ENCODE measurements at places on chromosomes 1 and 21. TPM values are rescaled to one million over a fixed set of nuclear protein-coding genes. Genes with fewer than 3 reads are reported as not detected.

- peak; percentile 13 for DNase-seq
Measured at GRCh38 chr1:1115136-1115785, 628 bp downstream of the C1orf159 start.

- DNase-seq: no peak
Measured at GRCh38 chr1:244988521-244988920, 124.2 kb upstream of the HNRNPU start.

DNA sequence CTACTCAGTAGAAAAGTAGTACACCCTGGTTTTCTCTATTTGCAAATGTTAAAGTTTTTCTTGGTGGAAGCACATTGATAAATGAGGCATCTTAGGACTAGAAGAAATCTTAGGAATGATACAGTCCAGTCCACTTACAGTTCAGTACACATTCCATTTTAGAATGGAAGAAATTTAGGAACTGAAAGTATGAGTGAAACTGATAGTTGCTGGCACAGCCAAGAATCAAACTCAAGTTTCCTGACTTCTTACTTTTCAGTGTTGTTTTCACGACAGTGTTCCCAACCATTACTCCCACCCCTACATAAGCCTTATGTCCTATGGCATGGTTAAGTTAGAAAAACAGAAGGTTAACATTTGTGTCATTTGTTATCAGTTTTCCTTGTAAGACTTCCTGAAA, 258.5 kb downstream of the BACH1 start:
- no peak for DNase-seq

- DNase-seq: peak; percentile 84
Measured at GRCh38 chr1:168161459-168161858, 17.3 kb upstream of the TIPRL start.

GRCh38 chr1:245363461-245364200, 208.8 kb downstream of the KIF26B start:
- no peak for DNase-seq

DNA sequence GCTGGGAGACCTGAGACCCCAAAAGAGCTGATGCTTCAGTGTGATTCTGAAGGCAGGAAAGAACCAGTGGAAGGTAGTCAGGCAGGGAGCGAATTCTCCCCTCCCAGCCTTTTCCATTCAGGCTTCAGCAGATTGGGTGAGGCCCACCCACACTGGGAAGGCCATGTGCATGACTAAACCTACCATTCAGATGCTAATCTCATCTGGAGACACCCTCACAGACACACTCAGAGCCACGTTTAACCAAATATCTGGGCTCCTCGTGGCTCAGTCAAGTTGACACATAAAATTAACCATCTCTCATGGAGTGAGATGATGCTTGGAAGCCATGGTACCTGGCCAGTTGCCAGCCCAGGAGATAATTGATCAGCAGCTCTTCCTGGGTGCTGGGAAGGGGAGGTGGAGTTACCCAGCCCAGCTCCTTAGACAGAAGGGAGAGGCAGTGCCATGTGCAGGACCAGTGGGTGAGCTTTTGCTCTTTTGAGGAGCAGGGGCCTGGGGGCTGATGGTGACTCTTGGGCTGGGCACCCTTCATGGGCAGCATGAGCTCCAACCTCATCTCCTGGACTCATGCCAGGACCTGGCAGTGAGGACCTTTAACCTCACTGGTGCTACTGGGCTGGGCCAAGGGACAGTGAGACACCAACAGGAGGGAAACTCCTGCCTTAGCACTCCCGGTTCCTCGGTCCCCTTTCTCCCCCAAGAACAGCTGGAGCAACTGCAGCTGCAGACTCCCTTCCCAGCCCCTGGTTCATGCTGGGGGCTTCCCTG, 89.0 kb upstream of the ACTL8 start:
- no peak for DNase-seq

DNA sequence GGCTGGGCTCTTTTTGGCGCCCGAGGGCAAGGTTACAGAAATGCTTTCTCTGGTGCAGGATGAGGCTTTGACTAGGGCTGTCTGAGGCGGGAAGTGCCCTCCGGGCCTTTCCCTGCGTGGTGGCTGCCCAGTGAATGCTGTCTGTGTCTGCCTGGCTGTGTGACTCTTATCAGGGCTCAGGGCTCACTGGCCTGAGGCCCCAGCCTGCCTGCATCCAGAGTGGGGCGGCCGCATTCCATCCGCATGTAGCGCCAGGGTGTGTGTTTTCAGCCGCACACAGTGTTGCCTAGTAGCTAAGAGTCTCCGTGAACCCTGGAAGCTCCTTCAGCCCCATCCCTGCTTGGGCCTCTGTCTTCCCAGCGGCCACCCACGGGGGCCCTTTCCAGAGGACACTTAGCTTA, 59.1 kb downstream of the FAAP20 start:
- DNase-seq: peak; percentile 72

DNA sequence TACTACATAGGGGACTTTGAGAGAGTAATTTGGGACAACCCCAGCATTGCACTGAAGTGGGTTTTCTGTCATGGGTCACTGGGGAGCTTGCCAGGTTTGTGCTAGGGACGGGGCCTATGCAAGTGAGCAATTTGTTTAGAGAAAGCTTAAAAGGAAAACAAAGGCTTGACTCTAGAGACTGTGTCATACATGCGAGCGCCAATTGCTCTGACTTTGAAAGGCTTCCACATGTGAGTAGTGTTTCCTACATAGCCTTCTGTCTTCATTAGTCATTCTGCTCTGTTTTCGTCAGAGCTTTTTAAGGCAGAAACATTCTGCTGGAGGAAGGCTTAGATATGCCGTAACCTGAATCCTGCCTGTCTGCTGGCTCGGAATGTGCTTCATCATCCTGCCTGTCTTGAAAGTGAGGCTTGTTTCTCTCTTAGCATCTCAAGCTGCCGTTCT, 28.4 kb downstream of the TRIM45 start:
- no peak for DNase-seq

- DNase-seq: no peak
Measured at GRCh38 chr1:6198646-6199297, 623 bp downstream of the RPL22 start.

- no peak for DNase-seq
Measured at GRCh38 chr1:66119148-66119547, 326.5 kb downstream of the PDE4B start.

GRCh38 chr1:12756768-12757413, 10.9 kb downstream of the CFAP107 start:
- DNase-seq: no peak

DNA sequence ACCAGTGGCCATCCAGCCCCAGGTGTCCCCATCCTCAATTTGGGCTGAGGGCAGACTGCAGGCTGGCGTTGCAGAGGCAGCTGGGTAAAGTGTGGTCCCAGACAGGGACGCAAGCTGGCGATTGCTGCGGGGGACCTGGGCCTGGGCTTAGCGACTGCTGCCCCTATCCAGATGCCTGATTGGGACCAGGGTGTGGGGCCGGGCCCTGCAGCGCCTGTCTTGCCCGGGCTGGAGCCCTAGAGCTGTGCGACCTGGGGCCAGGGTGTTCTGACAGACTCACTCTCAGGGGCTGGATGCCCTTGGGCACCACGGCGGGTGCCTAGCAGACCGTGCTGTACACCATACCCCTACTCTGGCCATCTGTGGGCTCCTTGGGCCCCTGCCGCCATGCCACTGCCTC, 16.2 kb upstream of the FAAP20 start:
- no peak for DNase-seq

DNA sequence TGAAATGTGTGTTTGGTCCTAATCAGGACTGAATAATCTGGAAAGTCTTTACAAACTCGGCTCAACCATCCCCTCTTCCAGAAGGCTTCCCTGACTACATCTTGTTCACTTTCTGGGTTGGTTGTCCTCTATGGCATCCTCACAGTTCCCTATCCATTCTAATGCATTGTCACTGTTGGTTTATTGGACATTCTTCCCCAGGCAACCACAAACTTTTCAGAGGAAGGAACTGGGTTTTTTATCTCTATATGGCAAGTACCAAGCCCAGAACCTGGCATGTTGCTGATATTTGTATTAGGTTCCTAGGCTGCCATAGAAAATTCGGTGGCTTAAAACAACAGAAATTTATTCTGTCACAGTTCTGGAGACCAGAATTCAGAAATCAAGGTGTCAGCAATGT, 363.5 kb upstream of the ST6GALNAC5 start:
- DNase-seq: no peak

- no peak for DNase-seq
Measured at GRCh38 chr1:218501161-218501560, 156.0 kb downstream of the TGFB2 start.

DNA sequence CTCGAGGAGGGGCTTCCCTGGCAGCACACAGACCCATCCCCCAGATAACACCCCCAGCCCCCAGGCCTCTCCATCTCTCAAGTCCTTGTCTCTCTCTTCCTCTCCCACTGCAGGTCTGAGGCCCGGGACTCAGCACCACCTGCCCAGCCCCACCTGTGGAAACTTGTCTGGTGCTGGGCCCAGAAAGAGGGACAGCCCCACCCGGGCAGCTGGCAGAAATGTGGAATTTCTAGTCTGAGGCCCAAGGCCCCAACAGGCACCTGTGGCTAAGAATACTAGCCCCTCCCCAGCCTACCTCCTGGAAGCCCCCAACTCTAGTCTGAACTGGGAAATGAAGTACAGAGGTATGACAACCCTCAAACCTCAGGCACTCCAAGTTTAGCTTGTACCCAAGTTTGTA, 15.4 kb downstream of the TTC39A start:
- DNase-seq: no peak

DNA sequence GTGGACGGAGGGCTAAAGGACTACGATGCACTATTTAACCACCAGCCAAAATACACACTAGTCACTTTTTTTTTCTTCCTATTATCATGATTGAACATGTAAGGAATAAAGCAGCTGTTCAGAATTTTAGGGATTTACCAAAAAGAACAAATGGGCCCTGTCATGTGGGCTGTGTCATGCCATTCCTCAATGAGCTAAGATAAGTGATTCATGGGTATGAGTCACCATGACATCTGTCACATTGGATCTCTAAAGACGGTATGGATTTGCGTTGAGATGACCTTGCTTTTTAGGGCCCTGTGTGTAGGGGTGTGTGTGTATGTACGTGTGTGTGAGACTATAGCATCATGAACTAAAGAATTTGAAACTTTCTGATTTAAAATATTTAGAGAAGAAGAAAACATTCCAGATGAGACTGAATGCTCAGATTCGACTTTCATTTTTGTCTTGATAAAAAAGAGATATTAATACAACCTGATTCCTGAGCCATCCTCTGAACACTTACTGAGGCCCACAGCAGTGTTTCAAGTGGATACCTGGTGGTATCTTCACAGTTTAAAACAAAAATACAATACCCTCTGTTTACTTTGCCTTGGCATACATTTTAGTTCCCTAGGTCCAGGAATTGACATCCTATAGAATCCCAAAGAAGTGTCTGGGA, 246.1 kb upstream of the DUSP10 start:
- no peak for DNase-seq

GRCh38 chr1:244603498-244603897, 49.4 kb upstream of the DESI2 start:
- DNase-seq: no peak

- DNase-seq: no peak
Measured at GRCh38 chr1:189253601-189254350, 1223.9 kb downstream of the BRINP3 start.

GRCh38 chr1:92913093-92913819, 48.0 kb downstream of the DIPK1A start:
- DNase-seq: no peak

- no peak for DNase-seq
Measured at GRCh38 chr1:209266590-209267205, 316.8 kb upstream of the CAMK1G start.

- DNase-seq: no peak
Measured at GRCh38 chr1:64093941-64094340, 109.5 kb upstream of the UBE2U start.

- no peak for DNase-seq
Measured at GRCh38 chr1:229383961-229384360, 41.1 kb upstream of the CCSAP start.

GRCh38 chr1:7250176-7250575, 464.9 kb downstream of the CAMTA1 start:
- DNase-seq: peak; percentile 10

- no peak for DNase-seq
Measured at GRCh38 chr1:200895443-200895789, 716 bp downstream of the INAVA start.

DNA sequence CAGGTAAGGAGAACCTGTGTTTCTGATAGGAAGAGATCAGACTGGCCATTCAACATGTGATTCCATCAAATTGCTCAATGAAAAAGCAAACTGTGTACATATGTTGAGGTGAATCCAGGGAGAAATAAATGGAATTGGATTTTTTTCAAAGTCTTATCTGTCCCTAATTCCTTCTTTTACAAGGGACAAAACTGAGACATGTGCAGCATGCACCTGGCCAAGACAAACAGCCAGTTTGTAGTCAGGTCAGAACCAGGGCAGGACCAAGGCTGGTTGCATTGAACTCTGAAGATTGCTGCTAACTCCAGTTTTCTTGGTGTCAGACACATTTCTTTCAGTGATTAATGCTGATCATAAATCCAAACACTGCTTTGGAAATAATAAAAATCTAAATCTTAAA, 69.6 kb upstream of the CCDC190 start:
- DNase-seq: no peak

DNA sequence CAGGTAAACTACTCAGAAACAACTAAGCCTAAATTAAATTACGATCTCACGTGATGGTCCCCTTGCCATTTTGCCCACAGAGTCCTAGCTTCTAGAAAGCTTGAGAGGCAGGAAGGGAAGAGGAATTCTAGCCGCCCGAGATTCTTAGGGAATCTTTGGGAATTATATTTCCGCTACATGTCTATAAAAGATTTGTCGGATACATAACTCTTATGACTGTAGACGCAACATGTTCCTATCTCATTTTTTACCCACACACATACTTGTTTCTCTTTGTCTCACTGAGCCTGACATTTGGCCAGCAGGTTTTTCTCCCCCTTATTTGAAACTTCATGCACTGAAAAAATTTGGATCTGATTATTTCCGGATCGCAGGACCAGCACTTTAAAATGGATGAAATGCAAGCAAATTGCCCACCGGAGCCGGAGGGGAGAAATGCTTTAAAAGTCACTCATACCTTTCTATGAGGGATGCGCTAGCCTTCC, 5.5 kb downstream of the GLIS1 start:
- no peak for DNase-seq

- no peak for DNase-seq
Measured at GRCh38 chr1:81220614-81221071, 580.1 kb upstream of the ADGRL2 start.

GRCh38 chr1:231748760-231749415, 122.3 kb downstream of the DISC1 start:
- no peak for DNase-seq

- DNase-seq: no peak
Measured at GRCh38 chr1:54118704-54119103, 34.1 kb downstream of the CDCP2 start.

- no peak for DNase-seq
Measured at GRCh38 chr1:7369866-7370265, 401.2 kb upstream of the VAMP3 start.

- DNase-seq: peak; percentile 33
Measured at GRCh38 chr21:45580181-45580575, 37.9 kb upstream of the SLC19A1 start.

TNNI3K gene
- 0.51 TPM for total RNA-seq

SLAMF8 gene
- total RNA-seq: not detected

TMEM269 gene
- total RNA-seq: 0.98 TPM

C1orf210 gene
- total RNA-seq: 4.2 TPM

WNT9A gene
- total RNA-seq: 4.5 TPM

CYYR1 gene
- 20.8 TPM for total RNA-seq

GPR89B gene
- total RNA-seq: 19.3 TPM

IGSF3 gene
- total RNA-seq: 59.2 TPM

HTR1D gene
- 0.18 TPM for total RNA-seq

LY9 gene
- total RNA-seq: not detected

CCDC27 gene
- total RNA-seq: not detected

GBP4 gene
- 4.8 TPM for total RNA-seq

Data from mesothelial cell of epicardium (in vitro differentiated cells).